Suppressor macrophage (primary cell): ENCODE measurements at places on chromosomes 1 and 21.

DNA sequence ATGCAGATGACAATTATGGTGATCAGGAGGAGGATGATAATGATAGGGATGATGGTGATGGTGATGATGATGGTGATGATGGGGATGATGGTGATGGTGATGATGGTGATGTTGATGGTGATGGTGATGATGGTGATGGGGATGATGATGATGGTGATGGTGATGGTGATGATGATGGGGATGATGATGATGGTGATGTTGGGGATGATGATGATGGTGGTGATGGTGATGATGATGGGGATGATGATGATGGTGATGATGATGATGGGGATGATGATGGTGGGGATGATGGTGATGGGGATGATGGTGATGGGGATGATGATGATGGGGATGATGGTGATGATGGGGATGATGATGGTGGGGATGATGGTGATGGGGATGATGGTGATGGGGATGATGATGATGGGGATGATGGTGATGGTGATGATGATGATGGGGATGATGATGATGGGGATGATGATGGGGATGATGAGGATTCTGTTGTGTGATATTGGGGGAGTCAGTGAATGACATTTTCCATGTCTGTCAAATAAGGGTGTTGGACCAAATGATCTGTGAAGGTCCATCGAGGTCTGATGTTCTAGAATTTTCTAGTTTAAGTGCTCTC is 65.6 kb upstream of the RPL11 start:
- DNase-seq = no peak

GRCh38 chr21:34077888-34078287 is 4.5 kb downstream of the MRPS6 start:
- DNase-seq = no peak

DNA sequence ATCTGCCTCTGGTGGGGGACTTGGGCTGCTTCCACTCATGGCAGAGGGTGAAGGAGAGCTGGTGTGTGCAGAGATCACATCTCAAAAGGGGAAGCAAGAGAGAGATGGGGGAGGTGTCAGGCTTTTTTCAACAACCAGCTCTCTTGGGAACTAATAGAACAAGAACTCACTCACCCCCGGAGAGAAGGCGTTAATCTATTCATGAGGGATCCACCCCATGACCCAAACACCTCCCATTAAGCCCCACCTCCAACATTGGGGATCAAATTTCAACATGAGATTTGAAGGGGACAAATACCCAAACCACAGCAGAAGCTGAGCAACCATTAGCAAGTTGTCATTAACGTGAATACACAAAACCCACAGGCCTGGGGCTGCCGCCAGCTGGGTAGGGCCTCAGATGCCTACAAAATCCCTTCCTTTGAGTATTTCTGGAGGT is 12.0 kb upstream of the VWA5B1 start:
- DNase-seq = no peak

DNA sequence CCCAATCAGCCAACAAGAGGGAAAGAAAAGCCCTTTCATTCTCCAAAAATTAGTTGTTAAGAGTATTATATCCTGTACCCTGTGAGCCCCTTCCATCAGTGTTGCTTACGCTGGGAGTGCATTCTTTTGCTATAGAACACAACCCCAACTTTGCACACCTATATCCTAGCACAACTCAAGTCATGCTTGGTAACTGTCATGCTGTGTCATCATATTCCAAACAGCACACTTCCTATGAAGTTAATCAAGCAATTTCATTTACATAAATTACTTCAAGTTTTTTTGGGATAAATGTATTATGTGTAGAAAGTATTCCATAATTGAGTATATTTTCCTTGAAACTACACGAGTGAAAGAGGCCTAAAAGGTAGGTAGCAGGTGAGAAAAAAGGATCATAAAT is 20.0 kb downstream of the FUBP1 start:
- DNase-seq = no peak

- DNase-seq = no peak
Observed at GRCh38 chr1:13570924-13571323, 12.7 kb upstream of the PDPN start.

- peak; percentile 47 for DNase-seq
Observed at GRCh38 chr1:228969953-228970800, 234.9 kb downstream of the RHOU start.

- DNase-seq = no peak
Observed at GRCh38 chr21:30336596-30336995, 898 bp downstream of the KRTAP27-1 start.

DNA sequence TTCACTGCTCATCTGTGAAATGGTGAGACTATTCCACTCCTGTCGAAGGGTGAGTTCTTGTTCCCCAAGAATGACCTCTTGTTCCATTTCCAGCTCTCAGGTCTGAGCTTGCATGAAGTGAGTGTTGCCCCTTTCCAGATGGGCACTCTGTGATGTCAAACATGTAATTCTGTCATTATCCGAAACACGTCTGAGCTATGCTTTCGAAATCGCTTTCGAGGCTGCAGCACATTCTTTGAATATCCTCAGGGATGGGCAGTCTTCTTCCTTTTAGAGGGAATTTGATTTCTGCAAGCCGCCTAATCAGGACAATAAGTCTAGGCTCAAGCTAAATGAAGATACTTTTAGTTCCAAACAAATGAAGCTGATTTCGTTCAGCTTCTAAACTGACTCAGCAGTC is 15.1 kb downstream of the NFASC start:
- DNase-seq = no peak

GRCh38 chr1:15218287-15219279 is 28.4 kb upstream of the FHAD1 start:
- peak; percentile 85 for DNase-seq

- no peak for DNase-seq
Observed at GRCh38 chr1:81598623-81599022, 202.1 kb upstream of the ADGRL2 start.

GRCh38 chr1:160558660-160559380 is 20.5 kb downstream of the CD84 start:
- no peak for DNase-seq

GRCh38 chr21:38386967-38387366 is 111.3 kb downstream of the ERG start:
- peak; percentile 34 for DNase-seq

DNA sequence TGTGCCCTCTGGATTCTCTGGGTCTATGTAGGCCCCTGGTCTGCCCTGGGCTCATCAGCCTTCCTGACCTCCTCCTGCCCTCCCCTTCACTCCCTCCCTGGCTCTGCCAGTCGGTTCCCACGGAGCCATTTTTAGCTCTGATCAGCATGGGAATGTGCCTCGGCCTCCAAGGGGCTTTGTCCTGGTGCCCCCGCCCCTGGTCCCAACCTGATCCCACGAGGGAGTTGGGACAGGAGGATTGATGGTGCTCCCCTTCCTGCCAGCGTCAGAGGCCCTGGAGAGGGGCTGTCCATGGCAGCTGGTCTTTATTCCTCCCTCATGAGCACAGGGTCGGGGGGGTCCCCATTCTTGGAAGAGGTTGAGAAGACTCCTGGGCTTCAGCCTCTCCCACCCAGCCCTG is 24.9 kb downstream of the ETNK2 start:
- no peak for DNase-seq

- no peak for DNase-seq
Observed at GRCh38 chr1:230273141-230273710, 152.9 kb downstream of the PGBD5 start.

GRCh38 chr1:220229771-220230170 is 42.5 kb downstream of the RAB3GAP2 start:
- DNase-seq = no peak

DNA sequence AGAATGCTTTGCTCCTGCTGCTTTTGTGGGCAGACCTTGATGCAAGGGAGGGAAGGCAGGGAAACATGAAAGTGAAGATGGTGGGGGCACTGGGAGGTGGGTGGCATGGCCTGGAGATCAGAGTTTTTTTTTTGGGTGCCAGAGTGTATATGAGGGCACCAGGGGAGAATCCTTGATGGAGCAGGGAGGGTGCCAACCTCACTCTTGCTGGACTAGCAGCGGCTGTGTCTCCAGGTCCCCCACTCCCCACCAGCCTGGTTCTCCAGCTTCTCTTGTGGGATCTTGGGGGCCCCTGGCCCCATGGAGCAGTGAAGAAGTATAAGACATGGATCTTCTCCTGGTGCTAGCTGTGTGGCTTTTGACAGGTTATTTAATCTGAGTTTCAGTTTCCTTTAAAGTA is 13.5 kb upstream of the PRELP start:
- DNase-seq = no peak

GRCh38 chr1:205045146-205045545 is 2.1 kb downstream of the CNTN2 start:
- no peak for DNase-seq

DNA sequence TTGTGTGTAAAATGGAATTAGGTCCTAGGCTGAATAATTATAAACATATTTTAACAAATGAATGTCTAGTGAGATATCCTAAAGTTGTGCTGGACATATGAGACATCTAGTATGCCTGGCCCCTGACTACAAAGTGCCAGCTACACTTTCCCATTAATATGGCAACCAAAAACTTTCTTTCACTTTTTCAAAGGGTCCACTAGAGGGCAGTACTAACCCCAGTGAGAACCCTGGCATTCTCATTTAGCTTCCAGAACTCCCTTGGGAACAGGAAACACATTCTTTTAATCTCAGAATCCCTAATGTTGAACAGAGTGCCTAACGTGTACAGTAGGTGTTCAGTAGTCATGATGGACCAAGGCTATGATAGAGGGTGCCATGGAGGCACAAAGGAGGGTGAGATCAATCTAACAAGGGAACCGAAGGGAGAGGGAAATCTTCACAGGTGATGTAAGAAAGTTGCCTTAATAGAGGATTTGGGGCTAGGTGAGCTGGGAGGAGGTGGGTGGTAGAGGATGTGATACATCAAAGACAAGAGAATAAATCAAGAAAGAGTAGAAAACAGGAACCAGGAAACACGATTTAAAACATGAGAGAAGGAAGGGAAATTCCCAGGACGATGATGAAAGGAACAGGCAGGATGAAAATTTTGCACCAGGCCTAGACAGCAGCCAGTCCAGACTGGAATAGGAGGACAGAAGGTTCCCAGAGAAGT is 41.6 kb downstream of the NSL1 start:
- peak; percentile 21 for DNase-seq

GRCh38 chr1:41018018-41018410 is 3.5 kb downstream of the SLFNL1 start:
- DNase-seq = no peak

GRCh38 chr1:8361198-8361849 is 43.4 kb downstream of the SLC45A1 start:
- DNase-seq = no peak

- no peak for DNase-seq
Observed at GRCh38 chr1:221916176-221916575, 174.3 kb upstream of the DUSP10 start.

DNA sequence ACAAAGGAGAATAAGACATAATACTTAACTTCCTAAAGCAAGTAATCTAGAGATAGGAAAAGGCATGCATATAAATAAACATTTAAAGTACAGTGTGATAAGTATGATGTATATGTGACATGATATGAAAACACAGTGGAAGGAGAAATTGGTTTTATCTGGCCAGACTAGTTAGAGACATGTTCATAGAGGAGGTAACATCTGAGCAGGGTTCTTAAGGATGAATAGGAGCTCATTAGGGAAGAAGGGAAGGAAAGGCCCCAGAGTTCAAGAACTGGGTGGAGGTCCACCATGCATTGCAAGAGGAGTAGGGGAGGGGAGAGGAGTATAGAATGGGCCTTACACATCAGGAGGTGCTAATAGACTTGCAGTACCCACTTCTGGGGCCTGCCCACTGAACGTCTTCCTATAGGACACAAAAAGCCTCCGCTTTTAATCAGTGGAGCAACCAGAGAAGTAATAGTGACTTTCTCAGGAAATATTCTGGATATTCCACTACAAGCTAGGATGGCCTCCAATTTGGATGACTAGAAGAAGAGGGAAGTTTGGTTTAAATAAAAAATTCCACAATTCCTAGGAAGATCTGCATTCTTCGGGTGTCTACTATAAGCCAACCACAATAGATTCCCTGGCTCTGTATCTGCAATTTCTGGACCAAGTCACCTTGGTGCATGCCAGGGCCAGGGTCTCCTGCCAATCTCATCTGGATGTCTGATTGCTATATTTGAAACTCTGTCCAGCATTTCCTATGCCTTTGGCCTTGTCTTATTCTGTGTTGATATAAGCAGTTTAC is 41.9 kb downstream of the NGF start:
- no peak for DNase-seq

DNA sequence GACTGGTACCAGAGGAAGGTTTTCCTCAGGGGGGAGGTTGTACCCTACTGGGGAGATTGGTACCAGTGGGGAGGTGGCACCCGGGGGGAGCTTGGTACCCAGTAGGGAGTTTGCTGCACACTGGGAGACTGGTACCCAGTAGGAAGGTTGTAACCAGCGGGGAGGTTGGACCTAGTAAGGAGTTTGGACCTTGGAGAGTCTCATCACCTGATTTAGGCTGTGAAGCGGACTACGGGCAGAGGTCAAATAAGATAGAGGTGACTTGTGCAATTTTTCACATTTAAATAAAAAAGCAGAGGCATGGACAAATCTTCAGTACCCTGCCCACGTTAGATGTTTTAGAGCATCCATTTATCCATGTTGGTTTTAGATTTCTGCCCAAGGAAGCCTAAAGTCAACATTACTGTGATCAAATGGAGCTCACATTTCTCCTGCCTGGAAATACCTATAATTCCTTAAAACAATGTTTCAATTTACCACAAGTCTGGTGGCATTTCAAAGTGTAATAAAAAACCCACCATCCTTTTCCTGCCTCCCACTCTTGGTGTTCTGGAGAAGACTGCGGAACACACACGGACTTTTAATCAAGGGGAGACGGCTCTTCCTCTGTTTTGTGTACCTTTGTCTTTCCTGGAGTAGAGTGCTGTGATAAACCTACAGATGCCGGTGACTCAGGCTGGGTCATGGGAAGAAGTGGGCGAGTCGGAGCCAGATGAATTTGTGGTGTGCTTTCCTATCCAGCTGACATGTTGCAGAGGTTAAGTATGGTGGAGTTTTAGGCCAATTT is 36.2 kb upstream of the MRPS6 start:
- DNase-seq = peak; percentile 39

DNA sequence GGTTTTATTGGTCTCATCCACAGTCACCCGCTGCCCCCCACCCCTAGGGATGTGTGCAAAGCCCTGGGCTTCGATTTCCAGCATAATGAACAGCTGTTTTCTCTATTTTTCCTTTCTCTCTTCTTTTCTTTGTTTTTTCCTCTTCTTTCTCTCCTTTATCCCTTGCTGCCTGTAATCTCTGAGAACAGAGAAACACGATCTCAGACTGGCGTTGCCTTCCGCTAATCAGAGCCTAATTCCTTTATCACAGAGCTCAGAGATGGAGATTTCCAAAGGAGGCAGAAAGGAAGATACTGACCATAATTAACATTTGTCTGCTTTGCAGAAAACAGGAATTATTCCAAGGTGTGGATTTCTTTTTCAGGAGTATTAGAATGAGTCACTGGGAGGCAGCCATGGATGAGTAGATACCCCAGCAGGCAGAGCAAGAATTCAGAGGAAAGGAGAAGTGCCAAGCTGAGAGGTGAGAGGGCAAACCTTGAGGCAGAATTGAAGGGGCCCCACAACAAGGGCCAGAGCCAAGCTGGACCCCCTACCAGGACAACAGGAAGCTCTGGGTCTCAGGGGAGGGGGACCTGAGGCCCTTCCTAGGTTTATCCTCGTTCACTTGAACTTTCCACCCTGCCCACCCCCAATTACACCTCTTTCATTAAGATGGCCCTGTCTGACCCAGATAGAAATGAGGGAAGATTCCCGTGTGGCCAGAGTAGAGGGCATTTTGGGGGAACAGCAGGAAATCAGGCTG is 33.3 kb downstream of the MATN1 start:
- DNase-seq = no peak

- DNase-seq = no peak
Observed at GRCh38 chr1:103461161-103462105, 64.1 kb upstream of the RNPC3 start.

GRCh38 chr1:117632269-117633067 is 26.6 kb downstream of the TENT5C start:
- DNase-seq = no peak
